Cerebellar cortex (tissue), 1 donor: ENCODE measurements at places on chromosomes 7 and 10.

- DNase-seq = no peak
Measured at GRCh38 chr10:15742836-15743235, 23.1 kb upstream of the ITGA8 start.

DNA sequence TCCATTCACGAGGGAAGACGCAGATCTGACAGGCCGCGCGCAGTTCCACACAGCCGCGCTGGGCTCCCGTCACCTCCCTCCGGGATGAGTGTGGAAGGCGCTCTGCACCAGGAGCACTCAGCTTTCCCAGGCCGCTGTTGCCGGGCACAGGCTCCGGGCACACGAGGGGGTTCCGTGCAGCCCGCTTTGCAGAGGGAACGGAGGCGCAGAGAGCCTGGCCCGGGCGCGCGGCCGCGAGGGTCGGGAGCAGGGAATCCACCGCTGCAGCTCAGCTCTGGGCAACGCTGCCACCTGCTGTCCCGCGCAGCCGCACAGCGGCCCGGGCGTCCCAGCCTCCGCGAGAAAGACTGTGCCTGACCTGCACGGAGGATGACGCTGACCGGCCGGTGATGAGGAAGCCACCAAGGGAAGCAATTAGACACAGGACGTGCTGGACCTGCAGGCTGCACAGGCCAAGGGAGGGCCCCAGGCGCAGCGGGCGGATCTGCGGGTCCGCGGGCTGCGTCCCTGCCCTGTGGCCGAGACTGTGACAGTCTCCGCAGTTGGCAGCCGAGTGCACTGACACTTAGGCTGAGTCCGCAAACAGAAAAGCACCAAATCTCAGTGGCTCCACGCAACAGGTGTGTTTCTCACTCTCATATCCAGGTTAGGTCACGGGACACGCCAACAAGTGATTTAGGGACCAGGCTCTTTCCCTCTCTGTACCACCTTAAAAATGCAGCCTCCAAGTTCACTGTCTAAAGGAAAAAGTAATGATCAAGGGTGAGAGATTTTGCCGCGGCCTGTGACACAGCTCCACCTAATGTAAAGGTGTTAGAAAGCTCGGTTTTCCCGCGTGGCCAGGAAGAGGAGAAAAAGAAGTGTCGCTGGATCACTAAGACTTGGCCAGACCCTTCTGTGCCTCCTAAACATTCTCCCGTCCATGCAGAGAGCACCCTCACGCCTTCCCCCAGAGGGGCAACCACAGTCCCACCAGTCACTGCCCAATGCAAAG, 94.5 kb downstream of the SEC61G start:
- peak; percentile 17 for DNase-seq

- no peak for DNase-seq
Measured at GRCh38 chr10:6009150-6009549, 31.8 kb upstream of the IL15RA start.

- DNase-seq = no peak
Measured at GRCh38 chr10:34205452-34205851, 609.6 kb downstream of the PARD3 start.

DNA sequence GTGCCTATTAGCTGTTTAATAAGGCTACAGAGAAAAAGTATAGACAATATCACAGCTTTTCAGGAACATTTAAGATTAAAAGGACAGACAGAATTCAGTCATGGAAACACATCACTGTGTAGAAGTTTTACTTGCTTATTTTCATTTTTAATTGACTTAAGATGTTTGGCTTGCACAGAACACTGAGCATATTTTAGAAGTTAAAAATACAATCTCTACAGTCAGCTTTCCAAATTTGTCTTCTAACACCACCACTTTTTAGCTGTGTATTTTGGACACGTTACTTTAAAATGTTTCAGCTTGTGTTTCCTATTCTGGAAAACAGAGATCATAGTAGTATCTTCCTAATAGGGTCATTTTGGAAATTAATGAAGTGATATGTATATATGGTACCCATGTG, 11.8 kb downstream of the CFAP69 start:
- DNase-seq = no peak

GRCh38 chr7:96075510-96076349, 246.2 kb downstream of the SLC25A13 start:
- peak; percentile 58 for DNase-seq

DNA sequence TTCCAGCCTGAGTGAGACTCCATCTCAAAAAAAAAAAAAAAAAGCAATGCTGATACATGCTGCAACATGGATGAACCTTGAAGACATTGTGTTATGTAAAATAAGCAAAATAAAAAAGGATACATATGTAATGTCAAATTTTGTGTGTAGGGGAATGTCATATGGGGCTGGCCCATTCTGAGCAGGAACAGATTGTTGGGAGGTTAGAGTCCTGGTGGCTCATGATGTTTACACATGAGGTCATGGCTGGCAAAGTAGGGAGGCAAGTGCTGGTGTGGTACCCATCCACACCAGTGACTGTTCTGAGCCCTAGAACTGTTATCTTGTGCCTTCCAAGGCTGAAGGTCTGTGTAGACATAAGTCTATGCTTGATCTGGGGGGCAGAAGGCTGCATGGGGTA, 37.6 kb downstream of the ZNF92 start:
- DNase-seq = no peak

DNA sequence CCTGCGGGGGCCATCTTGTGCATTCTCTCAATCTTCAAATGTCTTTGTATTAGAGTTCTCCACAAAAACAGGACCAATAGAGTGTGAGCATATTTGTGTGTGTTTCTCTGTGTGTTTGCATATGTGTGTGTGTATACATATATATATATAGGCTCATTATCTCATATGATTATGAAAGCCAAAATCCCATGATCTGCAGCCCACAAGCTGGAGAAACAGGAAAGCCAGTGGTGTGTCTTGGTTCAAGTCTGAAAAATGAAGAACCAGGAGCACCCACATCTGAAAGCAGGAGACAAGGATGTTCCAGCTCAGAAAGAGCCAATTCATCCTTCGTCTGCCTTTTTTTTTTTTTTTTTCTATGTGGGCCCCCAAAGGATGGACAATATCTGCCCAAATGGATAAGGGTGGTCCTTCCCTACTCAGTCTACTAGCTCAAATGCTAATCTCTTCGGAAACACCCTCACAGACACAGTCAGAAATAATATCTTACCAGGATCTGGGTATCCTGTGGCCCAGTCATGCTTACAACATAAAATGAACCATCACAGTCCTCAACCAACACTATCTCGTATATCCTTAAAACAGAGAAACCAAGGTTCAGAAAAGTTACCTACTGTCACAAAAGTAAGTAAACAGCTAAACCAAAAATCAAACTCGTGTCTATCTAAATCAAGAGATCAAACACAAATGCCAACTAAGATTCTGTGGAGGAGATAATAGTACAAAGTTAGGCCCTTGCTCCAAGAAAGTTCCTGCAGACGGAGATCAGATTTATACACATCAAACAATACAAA, 141.9 kb downstream of the JMJD1C start:
- DNase-seq = no peak

DNA sequence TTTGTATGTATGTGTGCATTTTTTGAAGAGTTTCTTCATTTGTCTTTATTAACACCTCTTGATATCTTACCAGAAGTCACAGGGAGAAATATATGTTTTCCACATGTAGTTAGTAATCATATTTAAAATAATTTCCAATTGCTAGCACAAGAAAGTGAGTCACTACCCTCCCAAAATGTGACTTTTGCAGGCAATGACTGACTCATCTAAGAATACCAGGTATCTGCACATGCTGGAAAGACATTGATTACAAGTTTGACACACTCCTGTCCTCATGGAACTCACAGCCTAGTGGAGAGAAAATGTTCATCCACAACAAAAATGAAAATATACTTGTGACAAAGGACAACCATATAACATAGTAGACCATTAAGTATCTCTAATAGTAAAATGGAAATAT, 82.9 kb downstream of the SEMA3D start:
- no peak for DNase-seq

DNA sequence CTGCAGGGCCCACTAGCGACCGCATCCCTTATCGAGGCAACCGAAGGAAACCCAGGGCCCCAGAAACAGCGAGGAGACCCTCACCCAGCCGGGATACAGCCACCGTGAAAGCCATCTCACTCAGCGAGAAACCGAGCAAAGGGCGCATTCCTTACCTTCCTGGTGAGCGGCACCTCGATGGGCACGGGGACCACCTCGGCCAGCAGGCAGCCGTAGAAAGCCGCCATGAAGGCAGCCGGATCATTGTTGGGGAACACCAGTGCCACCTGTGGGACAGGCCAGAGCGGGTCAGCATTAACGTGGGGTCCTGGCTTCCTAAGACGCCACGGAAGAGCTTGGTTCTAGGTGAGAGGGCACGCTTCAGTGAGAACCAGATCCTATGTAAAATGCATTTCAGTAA, 263.7 kb downstream of the ZMYND11 start:
- no peak for DNase-seq

DNA sequence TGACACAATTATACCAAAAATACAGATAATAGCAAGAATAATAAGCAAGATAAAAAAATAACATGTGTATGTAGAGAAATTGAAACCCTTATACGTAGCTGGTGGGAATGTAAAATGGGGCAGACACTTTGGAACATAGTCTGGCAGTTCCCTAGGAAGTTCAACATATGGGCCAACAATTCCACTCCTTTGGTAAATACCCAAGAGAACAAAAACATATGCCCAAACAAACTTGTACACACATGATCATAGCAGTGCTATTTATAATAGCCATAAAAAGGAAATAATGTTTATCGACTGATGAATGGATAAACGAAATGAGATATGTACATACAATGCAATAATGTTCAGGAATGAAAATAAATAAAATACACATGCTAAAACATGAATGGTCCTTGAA, 462.4 kb upstream of the SORCS1 start:
- DNase-seq = no peak
